Endothelial cell of umbilical vein (primary cell): ENCODE measurements at places on chromosomes 6 and 20. TPM values are rescaled to one million over a fixed set of nuclear protein-coding genes. Genes with fewer than 3 reads are reported as not detected.

The LY6G5B gene
- 23.9 and 25.0 TPM in 2 replicates for total RNA-seq

The MAP7 gene
- 0.30 and 0.42 TPM in 2 replicates for total RNA-seq

- H3K4me1 ChIP-seq: no peaks in the 10 kb centered on the region
- H3K27ac ChIP-seq: no peak overlapping the region
- no peak overlapping the region for H3K4me3 ChIP-seq
These were observed 151.6 kb upstream of the CDH4 start for GRCh38 chr20:61100489-61100888.

The MRPL14 gene
- 62.4 and 68.1 TPM in 2 replicates for total RNA-seq

The MDFI gene
- 32.4 and 45.8 TPM in 2 replicates for total RNA-seq

DNA sequence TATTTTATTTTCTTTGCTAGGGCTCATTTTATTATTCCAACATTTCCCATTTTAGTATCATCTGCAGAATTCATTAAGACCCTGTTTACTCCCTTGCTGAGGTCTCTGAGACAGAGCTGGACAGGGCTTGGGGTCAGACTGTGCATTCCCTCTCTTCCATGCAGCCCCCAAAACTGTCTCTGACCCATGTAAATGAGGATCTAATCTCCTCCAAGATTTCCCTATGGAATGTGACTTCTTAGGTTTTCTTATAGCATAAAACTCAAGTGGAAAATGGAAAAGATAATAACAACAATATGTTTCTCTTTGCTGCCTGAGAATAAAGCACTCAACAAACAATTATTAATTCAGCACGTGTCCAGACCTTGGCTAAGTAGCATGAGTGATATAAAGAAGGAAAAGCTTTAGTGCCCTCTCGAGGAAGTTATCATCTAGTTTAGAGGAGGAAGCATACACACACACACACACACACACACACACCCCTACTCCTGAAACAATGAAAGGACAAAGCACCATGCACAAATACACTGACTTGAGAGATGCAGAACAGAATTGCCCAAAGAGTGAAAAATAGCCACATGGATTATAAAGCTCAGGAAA is 815.5 kb downstream of the BCKDHB start:
- no peak overlapping the region for H3K27ac ChIP-seq
- no peaks in the 10 kb centered on the region for H3K4me1 ChIP-seq
- no peak overlapping the region for H3K4me3 ChIP-seq
- H3K36me3 ChIP-seq: no peaks in the 10 kb centered on the region
- H3K27me3 ChIP-seq: no peaks in the 10 kb centered on the region

- no peak overlapping the region for H3K27ac ChIP-seq
- no peaks in the 10 kb centered on the region for H3K4me1 ChIP-seq
- H3K36me3 ChIP-seq: no peaks in the 10 kb centered on the region
- no peaks in the 10 kb centered on the region for H3K27me3 ChIP-seq
- no peak for DNase-seq
These were observed 5.1 kb upstream of the C20orf144 start for GRCh38 chr20:33656783-33657703.

- no peaks in the 10 kb centered on the region for H3K4me1 ChIP-seq
- H3K36me3 ChIP-seq: no peaks in the 10 kb centered on the region
- no peak overlapping the region for H3K27ac ChIP-seq
These were observed 207.6 kb downstream of the THBS2 start for GRCh38 chr6:169046021-169046420.

DNA sequence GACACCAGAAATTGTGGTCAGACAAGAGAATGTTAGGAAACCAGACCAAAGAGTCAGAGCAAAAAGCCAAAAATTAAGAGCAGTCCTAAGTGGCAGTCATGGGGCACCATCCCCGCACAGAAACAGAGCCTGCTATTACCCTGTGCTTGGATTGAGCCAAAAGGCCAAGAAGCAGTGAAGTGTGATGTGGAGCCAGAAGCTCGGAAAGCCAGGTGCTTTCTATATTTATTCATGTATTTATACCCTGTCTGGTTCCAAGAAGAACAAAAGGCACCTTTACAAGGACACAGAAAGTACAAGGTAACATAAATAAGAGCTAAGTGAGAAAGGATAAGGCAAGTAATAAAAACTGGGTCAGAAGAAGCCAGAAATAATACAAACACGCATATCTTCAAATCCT is 336.2 kb upstream of the CNR1 start:
- no peaks in the 10 kb centered on the region for H3K36me3 ChIP-seq
- no peak for DNase-seq
- no peaks in the 10 kb centered on the region for H3K27me3 ChIP-seq
- H3K4me1 ChIP-seq: no peaks in the 10 kb centered on the region

DNA sequence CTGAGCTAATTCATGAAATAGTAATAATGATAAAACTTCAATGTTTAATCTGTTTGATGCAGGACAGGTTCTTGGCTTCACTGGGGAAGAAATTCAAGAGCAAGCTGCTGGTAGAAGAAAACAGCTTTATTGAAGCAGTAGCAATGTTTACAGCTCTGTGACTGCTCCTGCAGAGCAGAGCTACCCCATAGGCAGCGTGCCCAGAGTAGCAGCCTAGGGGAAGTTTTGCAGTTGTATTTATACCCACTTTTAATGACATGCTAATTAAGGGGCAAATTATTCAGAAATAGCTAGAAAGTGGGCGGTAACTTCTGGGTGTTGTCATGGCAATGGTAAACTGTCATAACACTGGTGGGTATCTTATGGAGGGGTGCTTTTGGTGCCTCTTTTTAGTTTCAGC is 518.0 kb downstream of the RFPL4B start:
- no peak for DNase-seq
- H3K27me3 ChIP-seq: no peaks in the 10 kb centered on the region
- H3K27ac ChIP-seq: no peak overlapping the region

- H3K36me3 ChIP-seq: no peaks in the 10 kb centered on the region
- no peaks in the 10 kb centered on the region for H3K27me3 ChIP-seq
- H3K4me1 ChIP-seq: no peaks in the 10 kb centered on the region
- H3K4me3 ChIP-seq: no peak within 1 kb of the TSS
These were observed at the start of gene VNN1 for GRCh38 chr6:132713352-132714134. Gene VNN1 (minus strand): TSS chr6:132714055. CDS start chr6:132714035, 20 bp downstream.

The SEC23B gene
- 38.0 and 42.5 TPM in 2 replicates for total RNA-seq

DNA sequence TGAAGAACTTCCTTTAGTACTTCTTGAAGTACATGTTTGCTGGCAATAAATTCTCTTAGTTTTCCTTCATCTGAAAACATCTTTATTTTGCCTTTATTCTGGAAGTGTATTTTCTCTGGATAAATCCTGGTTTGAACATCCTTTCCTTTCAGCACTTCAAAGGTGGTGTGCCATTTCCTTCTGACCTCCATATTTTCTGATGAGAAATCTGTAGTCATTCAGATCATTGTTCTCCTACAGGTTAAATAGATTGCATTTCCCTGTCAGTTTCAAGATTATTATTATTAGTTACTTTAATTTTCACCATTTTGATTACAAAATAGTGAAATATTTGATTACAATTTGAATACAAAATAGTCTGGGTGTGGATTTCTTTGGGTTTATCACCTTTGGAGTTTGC is 134.5 kb downstream of the CDH26 start:
- no peak overlapping the region for H3K27ac ChIP-seq
- H3K4me3 ChIP-seq: no peak overlapping the region

The HS3ST5 gene
- not detected in 2 replicates for total RNA-seq
